ENCODE measurements at places on chromosomes 3 and 15. TPM values are rescaled to one million over a fixed set of nuclear protein-coding genes. Genes with fewer than 3 reads are reported as not detected.

DNA sequence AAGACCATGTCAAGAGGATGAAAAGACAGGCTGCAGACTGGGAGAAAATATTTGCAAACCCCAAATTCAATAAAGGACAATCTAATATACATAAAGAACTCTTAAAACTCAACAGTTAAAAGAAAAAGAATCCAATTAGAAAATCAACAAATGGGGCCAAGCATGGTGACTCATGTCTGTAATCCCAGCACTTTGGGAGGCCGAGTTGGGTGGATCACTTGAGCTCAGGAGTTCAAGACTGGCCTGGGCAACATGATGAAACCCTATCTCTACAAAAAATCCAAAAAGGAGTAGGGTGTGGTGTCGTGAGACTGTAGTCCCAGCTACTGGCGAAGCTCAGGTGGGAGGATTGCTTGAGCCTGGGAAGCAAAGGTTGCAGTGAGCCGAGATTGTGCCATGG lies 57.6 kb downstream of the ANP32A start:
- H3K27me3 ChIP-seq, result no peaks in the 10 kb centered on the region
- H3K4me3 ChIP-seq, result no peak overlapping the region
- H3K4me1 ChIP-seq, result peaks cover 2% of the 10 kb centered on the region

- H3K4me1 ChIP-seq, result peaks cover 45% of the 10 kb centered on the region
- no peak for DNase-seq
- peak overlapping the region; percentile 10 for H3K4me3 ChIP-seq
Observed at GRCh38 chr15:95162967-95163531, 931.7 kb downstream of the MCTP2 start.

- DNase-seq, result no peak
- H3K27ac ChIP-seq, result no peak overlapping the region
- H3K36me3 ChIP-seq, result peaks cover 2% of the 10 kb centered on the region
Observed at GRCh38 chr15:71708741-71709140, 101.6 kb upstream of the NR2E3 start.

DNA sequence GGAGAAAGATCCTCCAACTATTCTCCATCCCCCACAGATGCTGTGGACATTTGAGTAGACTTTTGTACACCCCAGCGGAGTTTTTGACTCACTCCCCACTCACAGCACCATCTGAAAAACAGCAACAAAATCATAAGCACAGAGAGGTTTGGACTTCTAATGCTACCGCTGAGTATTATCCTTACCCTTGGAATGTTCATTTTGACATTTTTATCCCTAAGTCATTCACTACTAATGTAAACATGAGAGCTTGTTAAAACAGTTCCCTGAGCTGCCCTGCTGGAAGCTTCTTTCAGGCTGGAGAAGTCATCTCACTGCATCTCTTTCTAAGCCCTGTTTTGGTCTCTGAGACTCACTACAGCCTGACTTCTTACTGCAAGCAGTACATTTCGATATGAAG lies 1045.9 kb downstream of the MCTP2 start:
- peak overlapping the region; percentile 20 for H3K4me3 ChIP-seq
- no peaks in the 10 kb centered on the region for H3K27me3 ChIP-seq
- H3K27ac ChIP-seq, result peak overlapping the region; percentile 70
- DNase-seq, result no peak

DNA sequence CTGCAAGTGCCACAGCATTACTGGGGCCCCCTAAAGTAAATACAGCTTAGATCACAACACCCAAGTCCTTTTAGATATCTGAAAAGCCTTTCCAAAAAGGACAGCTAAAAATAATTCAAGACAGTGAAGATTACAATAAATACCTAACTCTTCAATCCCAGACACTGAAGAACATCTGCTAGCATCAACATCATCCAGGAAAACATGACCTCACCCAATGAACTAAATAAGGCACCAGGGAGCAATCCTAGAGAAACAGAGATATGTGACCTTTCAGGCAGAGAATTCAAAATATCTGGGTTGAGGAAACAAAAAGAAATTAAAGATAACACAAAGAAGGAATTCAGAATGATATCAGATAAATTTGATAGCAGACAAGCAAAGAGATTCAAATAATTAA lies 71.7 kb upstream of the TTC14 start:
- H3K4me1 ChIP-seq, result no peaks in the 10 kb centered on the region
- no peak overlapping the region for H3K4me3 ChIP-seq
- no peak overlapping the region for H3K27ac ChIP-seq
- DNase-seq, result no peak
- no peaks in the 10 kb centered on the region for H3K36me3 ChIP-seq
- H3K27me3 ChIP-seq, result peaks cover 4% of the 10 kb centered on the region

- H3K36me3 ChIP-seq, result no peaks in the 10 kb centered on the region
- H3K4me3 ChIP-seq, result peak overlapping the region; percentile 32
- DNase-seq, result no peak
- peak overlapping the region; percentile 65 for H3K27ac ChIP-seq
- H3K27me3 ChIP-seq, result no peaks in the 10 kb centered on the region
Observed at GRCh38 chr15:74053941-74054529, 28.3 kb downstream of the GOLGA6A start.

GP5 gene
- not detected for total RNA-seq

Data from chondrocyte (in vitro differentiated cells).